Right atrium auricular region (tissue), 2 donors: ENCODE measurements at places on chromosomes 3 and 15. TPM values are rescaled to one million over a fixed set of nuclear protein-coding genes. Genes with fewer than 3 reads are reported as not detected.

- DNase-seq: no peak
These were observed 214.4 kb upstream of the CBLB start for GRCh38 chr3:106083207-106083606.

The FBXW12 gene
- total RNA-seq: not detected

The ANKRD28 gene
- 11.3 TPM for total RNA-seq

The TMEM41A gene
- total RNA-seq: 10.2 TPM

GRCh38 chr15:39743611-39744010, 39.0 kb downstream of the FSIP1 start:
- no peak for DNase-seq

DNA sequence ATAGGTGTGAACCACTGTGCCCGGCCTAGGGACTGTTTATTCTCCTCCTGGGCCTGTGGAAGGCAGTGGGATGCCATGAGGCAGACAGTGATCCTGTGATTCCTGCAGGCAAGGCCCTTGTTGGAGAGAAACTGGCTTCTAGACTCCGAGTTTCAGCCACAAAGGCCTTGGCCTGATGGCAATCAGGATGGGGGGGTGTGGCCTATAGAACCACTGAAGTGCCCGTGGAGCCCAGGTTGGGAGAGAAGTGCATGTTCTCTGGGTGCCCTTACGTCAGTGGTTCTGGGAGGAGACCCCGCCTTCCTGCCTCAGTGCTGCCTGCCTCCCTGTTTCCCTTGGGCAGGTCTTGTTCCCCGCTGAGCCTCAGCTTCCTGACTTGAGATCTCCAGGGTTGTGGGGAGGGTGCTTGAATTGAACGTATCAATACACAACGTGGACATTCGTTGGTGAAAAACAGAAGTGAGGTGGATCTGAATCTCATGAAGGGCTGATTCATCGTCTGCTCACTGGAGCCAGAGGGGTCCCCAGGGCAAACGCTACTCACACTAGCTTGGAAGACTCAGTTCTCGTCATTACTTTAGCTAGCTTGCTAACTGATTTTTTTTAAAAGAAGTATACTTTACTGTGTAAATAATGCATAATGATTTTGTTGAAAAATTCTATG, 31.8 kb downstream of the IRAK2 start:
- peak; percentile 77 for DNase-seq

GRCh38 chr15:44550256-44550655, 13.3 kb downstream of the EIF3J start:
- DNase-seq: no peak

- no peak for DNase-seq
These were observed 558 bp downstream of the DTWD1 start for GRCh38 chr15:49621401-49621811.

DNA sequence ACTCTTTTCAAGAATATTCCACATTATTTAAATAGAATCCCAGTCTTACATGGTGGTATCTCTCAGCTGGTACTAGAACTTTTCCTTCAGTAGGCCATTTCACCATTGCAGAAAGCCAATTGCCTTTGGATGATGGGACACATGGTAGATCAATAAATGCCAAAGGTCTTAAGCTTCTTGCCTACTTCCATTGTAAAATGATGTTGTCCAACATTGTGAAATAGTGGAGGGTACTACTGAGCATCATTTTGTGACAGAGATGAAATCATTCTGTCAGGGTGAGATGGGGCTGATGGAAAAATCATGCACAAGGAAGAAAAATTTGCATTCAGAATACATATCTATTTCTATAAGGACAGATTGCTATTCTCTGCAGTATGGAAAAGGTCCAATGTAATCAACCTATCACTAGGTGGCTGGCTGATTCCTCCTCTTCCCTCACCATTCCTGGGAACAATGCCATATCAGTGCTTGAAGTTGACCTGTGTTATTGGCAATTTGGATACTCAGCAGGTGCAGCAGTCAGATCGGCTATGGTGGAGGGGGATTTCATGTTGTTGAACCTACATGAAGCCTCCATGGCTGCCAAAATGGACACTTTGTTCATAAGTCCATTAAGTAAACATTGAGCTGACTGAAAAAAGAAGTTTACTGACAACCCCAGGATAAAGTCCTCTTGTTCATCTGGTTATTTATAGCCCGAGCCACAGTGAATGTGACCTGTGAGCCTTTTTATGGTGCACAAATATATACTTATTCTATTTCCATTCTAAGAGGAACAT, 596.9 kb upstream of the ARPP21 start:
- no peak for DNase-seq

- DNase-seq: no peak
These were observed 170.3 kb upstream of the ARRDC4 start for GRCh38 chr15:97790180-97790579.

GRCh38 chr15:43249699-43250203, 17.0 kb downstream of the TGM5 start:
- DNase-seq: no peak

- no peak for DNase-seq
These were observed 29.2 kb upstream of the CYP11A1 start for GRCh38 chr15:74396445-74397238.

DNA sequence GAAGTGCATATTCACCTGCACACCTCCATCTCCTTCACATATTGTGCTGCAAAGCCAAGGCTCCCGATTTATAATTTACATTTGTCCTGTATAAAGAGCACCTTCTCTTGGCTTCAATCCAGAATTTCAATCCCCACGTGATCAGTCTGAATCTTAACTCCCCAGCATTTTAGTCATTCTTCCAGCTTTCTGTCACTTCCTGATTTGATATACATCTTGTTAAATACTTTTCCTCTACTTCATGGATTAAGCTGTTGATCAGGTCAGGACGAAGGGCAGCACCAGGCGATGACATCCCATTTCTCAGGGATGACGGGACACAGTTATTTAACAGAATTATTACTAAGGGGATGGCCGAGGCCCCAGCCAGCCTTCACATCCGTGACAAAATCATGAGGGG, 212.5 kb downstream of the EPHB1 start:
- DNase-seq: no peak

The ARL14 gene
- not detected for total RNA-seq

GRCh38 chr3:76679541-76679940, 360.4 kb upstream of the ROBO2 start:
- no peak for DNase-seq

The LDHAL6B gene
- total RNA-seq: not detected

GRCh38 chr15:35622641-35623340, 76.8 kb upstream of the DPH6 start:
- no peak for DNase-seq

DNA sequence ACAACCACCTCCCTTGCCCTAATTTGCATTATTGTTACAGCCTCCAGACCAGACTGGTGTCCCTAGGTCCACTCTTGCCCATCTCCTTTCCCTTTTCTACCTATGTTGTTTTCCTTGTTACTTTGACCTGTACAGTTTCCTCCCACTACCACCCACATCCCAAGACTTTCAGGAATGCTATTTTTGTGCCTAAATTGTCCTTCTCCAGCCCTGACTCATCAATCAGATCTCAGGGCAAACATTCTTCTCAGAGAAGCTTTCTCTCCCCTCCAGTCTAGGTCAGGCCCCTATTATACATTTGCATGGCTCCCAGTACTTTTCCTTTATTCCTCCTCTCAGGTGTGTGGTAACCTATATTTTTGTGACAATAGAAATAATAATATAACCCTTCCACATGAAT, 241.5 kb downstream of the IGSF11 start:
- no peak for DNase-seq

The GRIP2 gene
- 13.2 TPM for total RNA-seq

DNA sequence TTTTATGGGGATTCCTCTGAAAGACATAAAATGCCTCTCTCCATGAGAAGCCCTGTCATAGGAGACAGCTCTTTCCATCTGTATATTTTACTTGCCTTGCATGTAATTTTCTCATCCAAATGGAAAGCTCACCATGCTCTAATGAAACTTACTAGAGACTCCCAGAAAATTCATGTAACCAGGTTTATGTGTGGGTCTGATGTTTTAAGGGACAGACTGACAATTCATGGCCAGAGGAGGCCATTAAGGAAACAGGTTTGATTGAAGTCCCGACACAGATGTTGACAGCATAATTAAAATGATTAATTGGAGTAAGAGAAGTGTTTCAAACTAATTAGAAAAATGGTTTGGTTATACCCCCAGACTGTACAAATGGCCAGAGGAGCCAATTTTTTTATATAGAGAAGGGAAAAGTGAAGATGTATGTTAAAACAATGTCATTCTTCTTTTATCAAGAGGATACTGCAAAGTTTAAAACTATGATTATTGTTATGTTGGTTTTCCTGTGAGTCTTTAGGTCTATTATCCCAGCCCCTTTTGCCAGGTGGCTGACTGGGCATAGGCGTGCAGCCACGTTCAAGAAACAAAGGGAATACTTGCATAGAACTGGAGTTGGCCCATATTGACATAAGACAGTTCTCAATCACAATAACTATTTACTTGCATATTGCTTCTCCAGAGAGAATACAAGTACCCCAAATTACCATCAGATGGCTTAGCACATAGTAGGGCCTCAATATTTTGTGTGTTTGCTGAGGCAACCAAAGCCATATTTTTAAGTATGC, 64.8 kb downstream of the RBMS3 start:
- DNase-seq: no peak

- no peak for DNase-seq
These were observed 227.6 kb downstream of the MFSD1 start for GRCh38 chr3:159029306-159030026.

The ARGFX gene
- total RNA-seq: not detected

The RASGRF1 gene
- 1.0 TPM for total RNA-seq

- peak; percentile 54 for DNase-seq
These were observed 160.5 kb downstream of the KLF13 start for GRCh38 chr15:31486906-31487695.
